ENCODE measurements at places on chromosomes 5 and 9. TPM values are rescaled to one million over a fixed set of nuclear protein-coding genes. Genes with fewer than 3 reads are reported as not detected.
A peak's percentile ranks its signal among the peaks of the same experiment; 100 is the strongest.

DNA sequence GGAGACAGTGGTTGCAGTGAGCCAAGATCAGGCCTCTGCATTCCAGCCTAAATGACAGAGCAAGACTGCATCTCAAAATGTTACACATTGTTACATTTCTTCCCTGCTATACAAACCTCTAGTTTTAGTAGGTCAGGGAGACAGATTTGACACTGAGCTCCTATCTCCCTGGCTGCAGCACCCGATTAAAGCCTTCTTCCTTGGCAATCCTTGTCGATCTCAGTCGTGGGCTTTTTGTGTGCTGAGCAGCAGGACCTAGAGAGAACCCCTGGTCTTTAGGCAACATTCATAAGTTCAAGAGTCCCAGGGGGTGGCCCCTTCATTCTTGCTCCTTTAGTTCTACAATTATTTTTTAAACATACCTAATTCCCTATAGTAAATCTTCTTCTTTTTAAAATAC is 13.0 kb downstream of the SERINC5 start:
- H3K27me3 ChIP-seq: no peaks in the 10 kb centered on the region
- no peak overlapping the region for H3K4me3 ChIP-seq
- H3K4me1 ChIP-seq: peaks cover 17% of the 10 kb centered on the region

GRCh38 chr9:70805949-70806348 is 315.5 kb downstream of the TRPM3 start:
- H3K4me1 ChIP-seq: no peaks in the 10 kb centered on the region
- no peaks in the 10 kb centered on the region for H3K27me3 ChIP-seq
- no peak for DNase-seq
- no peak overlapping the region for H3K27ac ChIP-seq
- no peaks in the 10 kb centered on the region for H3K36me3 ChIP-seq

DNA sequence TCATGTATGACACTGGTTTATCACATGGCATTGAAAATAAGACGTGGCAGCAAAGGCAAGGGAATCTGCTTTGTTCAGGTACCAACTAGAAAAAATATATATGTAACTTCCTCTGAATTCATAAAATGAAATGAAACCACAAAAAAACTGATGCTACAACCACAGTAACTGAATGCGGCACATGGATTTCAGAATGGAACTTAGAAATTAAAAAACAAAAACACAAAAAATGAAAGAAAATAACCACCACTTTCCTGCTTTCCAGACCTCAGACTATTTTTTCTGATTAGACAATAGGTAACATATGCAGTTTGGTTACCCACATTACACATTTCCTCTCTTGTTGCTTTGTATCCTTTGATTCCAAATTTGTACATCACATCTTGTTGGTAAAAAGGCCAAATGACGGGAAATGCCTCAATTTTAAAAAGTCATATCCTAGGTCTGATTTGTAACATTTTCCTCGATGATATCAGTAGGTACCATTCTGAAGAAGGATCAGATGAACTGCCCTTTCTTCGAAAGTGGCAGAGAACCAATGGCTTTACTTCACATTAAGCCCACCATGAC is 18.1 kb upstream of the PDCL start:
- no peaks in the 10 kb centered on the region for H3K27me3 ChIP-seq
- H3K4me3 ChIP-seq: no peak overlapping the region
- H3K4me1 ChIP-seq: no peaks in the 10 kb centered on the region

DNA sequence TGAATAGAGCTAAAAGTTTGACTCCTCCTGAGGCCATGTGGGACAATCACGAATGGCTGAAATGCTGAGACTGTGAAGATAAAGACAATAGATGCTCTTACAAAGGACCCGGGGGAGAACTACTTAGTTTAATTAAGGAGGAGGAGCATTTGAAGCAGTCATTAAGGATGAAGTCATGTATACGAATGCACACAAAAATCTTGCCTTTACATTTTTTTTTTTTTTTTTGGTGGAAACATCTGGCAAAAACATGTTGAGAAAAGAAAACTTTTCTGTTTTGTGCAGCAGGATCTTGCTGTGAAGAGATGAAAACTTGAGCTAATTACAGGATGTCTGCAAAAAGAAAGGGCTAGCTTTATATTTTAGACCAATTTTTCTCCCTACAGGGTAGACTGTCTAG is 42.3 kb upstream of the NR3C1 start:
- DNase-seq: no peak
- no peaks in the 10 kb centered on the region for H3K4me1 ChIP-seq
- no peaks in the 10 kb centered on the region for H3K27me3 ChIP-seq
- no peaks in the 10 kb centered on the region for H3K36me3 ChIP-seq
- H3K4me3 ChIP-seq: no peak overlapping the region
- no peak overlapping the region for H3K27ac ChIP-seq

DNA sequence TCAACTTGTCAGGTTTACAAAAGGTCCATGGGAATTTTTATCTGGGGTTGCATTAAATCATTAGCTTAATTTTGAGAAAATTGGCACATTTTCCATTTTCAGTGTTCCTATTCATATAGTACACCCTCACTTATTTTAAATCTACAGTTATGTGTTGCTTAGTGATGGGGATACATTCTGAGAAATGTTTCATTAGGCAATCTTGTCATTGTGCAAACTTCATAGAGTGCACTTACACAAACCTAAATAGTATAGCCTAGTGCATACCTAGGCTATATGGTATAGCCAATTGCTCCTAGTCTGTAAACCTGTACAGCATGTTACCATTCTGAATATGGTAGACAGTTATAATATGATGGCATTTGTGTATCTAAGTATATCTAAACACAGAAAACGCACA is 19.8 kb upstream of the FAM151B start:
- H3K36me3 ChIP-seq: no peaks in the 10 kb centered on the region
- no peak overlapping the region for H3K4me3 ChIP-seq
- no peaks in the 10 kb centered on the region for H3K27me3 ChIP-seq
- H3K27ac ChIP-seq: no peak overlapping the region
- no peaks in the 10 kb centered on the region for H3K4me1 ChIP-seq

DNA sequence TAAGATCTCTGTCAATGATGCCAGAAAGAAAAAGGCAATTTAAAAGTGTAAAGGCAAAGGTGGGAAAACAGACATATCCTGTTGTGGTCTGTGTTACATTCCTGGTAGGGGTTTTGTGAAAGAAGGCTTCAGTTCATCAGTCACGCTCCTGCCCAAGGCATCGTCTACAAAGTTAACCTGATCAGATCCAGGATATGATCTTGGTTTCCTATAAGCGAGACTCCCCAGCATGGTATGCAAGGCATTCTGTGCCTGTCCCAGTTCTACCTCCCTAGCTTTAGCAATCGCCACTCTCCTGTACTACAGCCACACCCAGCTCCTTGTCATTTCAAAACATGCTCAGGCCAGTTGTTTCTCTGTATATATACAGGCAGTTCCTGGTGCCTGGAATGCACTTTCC is 58.0 kb upstream of the PTPN3 start:
- H3K27me3 ChIP-seq: no peaks in the 10 kb centered on the region
- no peaks in the 10 kb centered on the region for H3K4me1 ChIP-seq
- no peak overlapping the region for H3K4me3 ChIP-seq
- H3K36me3 ChIP-seq: no peaks in the 10 kb centered on the region
- no peak for DNase-seq

DNA sequence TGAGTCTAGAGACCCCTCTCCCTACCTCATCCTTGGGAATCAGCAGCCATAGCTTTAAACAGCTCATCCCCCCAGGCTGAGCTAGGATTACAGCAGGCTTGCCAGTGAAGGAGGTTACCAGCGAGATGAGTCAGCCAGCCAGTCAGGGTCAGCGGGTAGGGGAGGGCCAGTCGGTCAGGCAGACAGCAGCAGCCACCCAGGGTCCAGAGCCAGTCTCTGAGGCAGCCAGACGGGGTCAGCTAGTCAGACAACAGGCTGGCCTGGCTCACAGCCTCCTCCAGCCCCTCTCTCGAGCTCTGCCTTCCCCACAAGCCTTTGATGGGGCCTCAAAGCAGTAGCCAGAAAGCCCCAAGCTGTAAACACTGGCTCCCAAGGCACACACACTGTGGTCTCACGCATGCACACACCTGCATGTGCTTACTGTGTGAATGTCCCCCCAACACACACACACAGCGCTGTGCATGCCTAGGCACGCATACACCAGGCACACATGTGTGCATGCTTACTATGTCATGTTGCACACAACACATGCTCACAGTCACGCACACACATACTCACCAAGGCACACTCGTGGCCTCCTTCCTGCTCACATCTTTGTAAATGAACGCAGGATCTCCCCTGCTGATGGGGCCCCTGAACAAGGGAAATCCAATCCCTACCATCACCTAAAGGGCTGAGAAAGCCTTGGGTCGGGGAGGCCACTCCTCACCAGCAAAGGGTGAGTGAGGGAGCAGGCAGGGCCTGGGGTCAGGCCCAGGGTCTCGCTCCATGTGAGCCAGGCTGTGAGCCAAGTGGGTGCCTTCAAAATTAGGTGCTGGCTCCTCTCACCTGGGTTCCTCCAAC is 28.2 kb upstream of the CPLX2 start:
- H3K27ac ChIP-seq: no peak overlapping the region
- no peaks in the 10 kb centered on the region for H3K27me3 ChIP-seq
- no peaks in the 10 kb centered on the region for H3K4me1 ChIP-seq
- H3K36me3 ChIP-seq: no peaks in the 10 kb centered on the region

Gene ANXA1
- 8.0 TPM for total RNA-seq

Gene SETX
- total RNA-seq: 11.1 TPM

Gene CLIC3
- 0.28 TPM for total RNA-seq

DNA sequence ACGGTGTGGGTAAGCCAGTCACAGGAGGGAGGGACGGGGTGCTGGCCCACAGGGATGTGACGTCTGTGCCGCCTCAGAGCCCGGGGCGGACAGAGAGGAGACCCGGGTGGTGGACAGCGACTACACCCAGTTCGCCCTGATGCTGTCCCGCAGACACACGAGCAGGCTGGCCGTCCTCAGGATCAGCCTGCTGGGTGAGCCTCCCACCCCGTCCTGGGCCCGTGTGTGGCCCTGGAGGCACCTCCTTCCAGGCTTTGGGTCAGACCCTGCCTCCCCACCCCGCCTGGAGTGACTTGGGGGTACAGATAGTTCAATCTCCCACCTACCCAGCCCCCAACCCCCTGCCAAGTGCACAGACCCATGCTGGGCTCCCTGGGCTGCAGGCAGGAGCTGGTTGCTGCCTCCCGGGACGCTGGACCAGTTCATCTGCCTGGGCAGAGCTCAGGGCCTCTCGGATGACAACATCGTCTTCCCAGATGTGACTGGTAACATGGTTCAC is 1.7 kb downstream of the LCN12 start:
- H3K27me3 ChIP-seq: no peaks in the 10 kb centered on the region
- no peak overlapping the region for H3K27ac ChIP-seq
- H3K36me3 ChIP-seq: no peaks in the 10 kb centered on the region
- peak; percentile 76 for DNase-seq
- H3K4me1 ChIP-seq: peaks cover 14% of the 10 kb centered on the region

Gene PCDHA4
- 1.3 TPM for total RNA-seq

- H3K4me3 ChIP-seq: no peak overlapping the region
- H3K27me3 ChIP-seq: no peaks in the 10 kb centered on the region
- H3K4me1 ChIP-seq: no peaks in the 10 kb centered on the region
- H3K36me3 ChIP-seq: no peaks in the 10 kb centered on the region
- no peak for DNase-seq
Measured at GRCh38 chr5:420632-421286, 22.2 kb upstream of the EXOC3 start.

- no peaks in the 10 kb centered on the region for H3K4me1 ChIP-seq
- H3K36me3 ChIP-seq: no peaks in the 10 kb centered on the region
- H3K27ac ChIP-seq: no peak overlapping the region
- no peak overlapping the region for H3K4me3 ChIP-seq
- no peaks in the 10 kb centered on the region for H3K27me3 ChIP-seq
Measured at GRCh38 chr5:36763454-36763853, 113.1 kb upstream of the NIPBL start.

DNA sequence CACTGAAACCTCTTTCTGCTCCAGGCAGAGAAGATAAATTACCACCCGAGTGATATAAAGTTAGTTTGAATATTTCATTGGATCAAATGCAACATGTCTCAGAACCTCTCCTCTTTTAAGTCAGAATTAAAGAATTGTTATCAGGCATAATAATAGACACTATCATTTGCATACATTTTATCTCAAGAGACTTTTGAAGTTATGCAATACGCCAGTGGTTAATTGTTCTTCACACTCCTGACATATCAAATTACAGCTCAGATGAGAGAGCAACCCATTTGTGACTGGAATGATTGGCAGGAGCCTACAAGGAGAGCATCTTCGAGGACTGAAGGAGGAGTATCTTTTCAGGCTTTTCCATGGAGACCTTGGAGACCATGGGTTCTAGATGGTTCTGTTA is 452.2 kb downstream of the KDM4C start:
- no peak for DNase-seq
- H3K4me3 ChIP-seq: no peak overlapping the region
- H3K36me3 ChIP-seq: no peaks in the 10 kb centered on the region
- H3K27me3 ChIP-seq: no peaks in the 10 kb centered on the region
- H3K27ac ChIP-seq: no peak overlapping the region

DNA sequence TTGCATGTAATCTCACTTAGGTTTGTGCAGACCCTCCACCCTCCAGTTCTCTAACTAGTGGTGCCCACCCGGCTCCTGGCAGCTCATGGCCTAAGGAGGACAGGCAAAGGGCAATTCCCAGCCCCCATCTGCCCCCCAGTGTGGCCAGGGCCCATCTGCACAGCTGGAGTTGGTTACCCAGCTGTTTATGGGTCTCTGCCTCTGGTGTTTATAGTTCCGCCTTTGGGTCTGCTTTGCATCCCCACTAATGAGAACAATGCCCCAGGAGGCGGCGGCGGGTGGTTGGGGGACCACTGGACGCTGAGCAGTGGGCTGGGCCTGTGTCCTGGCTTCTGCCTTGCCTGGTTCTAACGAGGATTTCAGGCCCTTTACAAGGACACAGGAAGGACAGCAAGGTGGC is 62.4 kb downstream of the NDST1 start:
- no peaks in the 10 kb centered on the region for H3K4me1 ChIP-seq
- DNase-seq: no peak
- H3K4me3 ChIP-seq: no peak overlapping the region
- no peaks in the 10 kb centered on the region for H3K36me3 ChIP-seq
- H3K27ac ChIP-seq: no peak overlapping the region
- H3K27me3 ChIP-seq: no peaks in the 10 kb centered on the region

Gene JAK2
- 4.5 TPM for total RNA-seq

GRCh38 chr5:41906151-41906550 is 2.0 kb downstream of the RIMOC1 start:
- no peaks in the 10 kb centered on the region for H3K27me3 ChIP-seq
- peaks cover 4% of the 10 kb centered on the region for H3K36me3 ChIP-seq
- H3K27ac ChIP-seq: no peak overlapping the region

DNA sequence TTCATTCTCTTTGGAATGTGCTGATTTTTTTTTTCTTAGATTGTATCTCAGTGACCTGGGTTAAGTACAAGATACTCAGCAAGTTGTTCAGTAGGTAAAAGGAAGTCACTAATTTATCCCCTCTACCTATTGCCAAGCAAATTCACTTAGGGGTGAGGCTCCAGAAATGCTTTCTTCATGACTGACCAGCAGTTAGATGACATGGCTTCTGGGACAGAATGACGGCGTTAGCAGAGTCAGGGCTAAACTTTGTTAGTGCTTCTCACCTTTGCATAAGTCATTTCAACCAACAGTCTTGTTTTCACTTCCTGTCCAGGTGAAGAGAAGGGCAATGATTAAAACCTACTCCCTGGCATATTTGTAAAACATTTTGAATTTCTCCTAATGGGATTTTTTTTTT is 20.2 kb upstream of the MTAP start:
- no peaks in the 10 kb centered on the region for H3K36me3 ChIP-seq
- H3K4me1 ChIP-seq: no peaks in the 10 kb centered on the region
- no peaks in the 10 kb centered on the region for H3K27me3 ChIP-seq
- no peak for DNase-seq

Gene IFNA21
- total RNA-seq: not detected

GRCh38 chr5:127839072-127839471 is 135.9 kb downstream of the CCDC192 start:
- H3K4me3 ChIP-seq: no peak overlapping the region
- DNase-seq: no peak
- H3K36me3 ChIP-seq: no peaks in the 10 kb centered on the region
- H3K27me3 ChIP-seq: no peaks in the 10 kb centered on the region
- no peak overlapping the region for H3K27ac ChIP-seq

- no peaks in the 10 kb centered on the region for H3K4me1 ChIP-seq
- H3K27ac ChIP-seq: no peak overlapping the region
- no peaks in the 10 kb centered on the region for H3K27me3 ChIP-seq
Measured at GRCh38 chr9:18127499-18127875, 346.5 kb upstream of the ADAMTSL1 start.

All from pancreas (tissue), 10 donors.